ENCODE measurements at places on chromosomes 3 and 15.

- no peak for DNase-seq
Observed at GRCh38 chr3:181773921-181774320, 62.2 kb downstream of the SOX2 start.

DNA sequence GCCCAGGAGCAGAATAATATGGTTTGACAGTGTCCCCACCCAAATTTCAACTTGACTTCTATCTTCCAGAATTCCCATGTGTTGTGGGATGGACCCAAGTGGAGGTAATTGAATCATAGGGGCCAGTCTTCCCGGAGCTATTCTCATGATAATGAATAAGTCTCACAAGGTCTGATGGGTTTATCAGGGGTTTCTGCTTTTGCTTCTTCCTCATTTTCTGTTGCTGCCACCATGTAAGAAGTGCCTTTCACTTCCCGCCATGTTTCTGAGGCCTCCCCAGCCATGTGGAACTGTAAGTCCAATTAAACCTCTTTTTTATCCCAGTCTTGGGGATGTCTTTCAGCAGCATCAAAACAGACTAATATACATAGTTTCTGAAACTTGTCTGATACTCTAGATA lies 28.4 kb upstream of the ATP2C1 start:
- no peak for DNase-seq

GRCh38 chr15:81886080-81886479 lies 159.7 kb downstream of the MEX3B start:
- DNase-seq, result no peak

DNA sequence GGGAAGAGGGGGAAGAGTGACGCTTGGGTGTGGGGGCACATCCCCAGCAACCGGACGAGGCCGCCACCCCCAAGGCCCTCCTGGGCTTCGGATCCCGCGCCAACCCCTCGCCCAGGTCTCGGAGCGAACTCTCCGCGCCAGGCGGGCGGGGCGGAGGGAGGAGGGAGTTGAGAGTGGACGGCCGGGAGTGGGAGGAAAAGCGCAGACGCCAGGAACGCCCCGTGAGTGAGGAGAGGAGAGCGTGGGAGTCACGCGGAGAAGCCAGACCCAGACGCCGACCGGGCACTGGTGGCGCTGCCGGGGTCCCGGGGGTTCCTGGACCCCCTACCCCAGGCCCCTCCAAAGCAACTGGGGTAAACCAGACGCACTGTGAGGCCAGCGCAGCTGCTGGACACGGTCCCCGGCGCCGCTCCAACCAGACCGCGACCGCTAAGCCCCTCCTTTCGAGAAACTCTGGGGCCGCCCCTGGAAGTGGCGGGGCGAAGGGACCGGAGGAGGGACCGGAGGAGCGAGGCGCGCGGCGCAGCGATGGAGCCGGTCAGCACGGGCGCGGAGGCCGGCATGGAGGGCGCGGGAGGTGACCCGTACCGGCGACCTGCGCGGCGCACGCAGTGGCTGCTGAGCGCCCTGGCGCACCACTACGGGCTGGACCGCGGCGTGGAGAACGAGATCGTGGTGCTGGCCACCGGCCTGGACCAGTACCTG lies at the start of gene EFCC1:
Gene EFCC1, plus strand, starts transcription at position 204 of the 705 bp plus-strand sequence. Its CDS starts 325 bp downstream, at position 529.
- DNase-seq, result no peak

GRCh38 chr3:122942239-122942638 lies 85.3 kb downstream of the SEMA5B start:
- DNase-seq, result no peak

DNA sequence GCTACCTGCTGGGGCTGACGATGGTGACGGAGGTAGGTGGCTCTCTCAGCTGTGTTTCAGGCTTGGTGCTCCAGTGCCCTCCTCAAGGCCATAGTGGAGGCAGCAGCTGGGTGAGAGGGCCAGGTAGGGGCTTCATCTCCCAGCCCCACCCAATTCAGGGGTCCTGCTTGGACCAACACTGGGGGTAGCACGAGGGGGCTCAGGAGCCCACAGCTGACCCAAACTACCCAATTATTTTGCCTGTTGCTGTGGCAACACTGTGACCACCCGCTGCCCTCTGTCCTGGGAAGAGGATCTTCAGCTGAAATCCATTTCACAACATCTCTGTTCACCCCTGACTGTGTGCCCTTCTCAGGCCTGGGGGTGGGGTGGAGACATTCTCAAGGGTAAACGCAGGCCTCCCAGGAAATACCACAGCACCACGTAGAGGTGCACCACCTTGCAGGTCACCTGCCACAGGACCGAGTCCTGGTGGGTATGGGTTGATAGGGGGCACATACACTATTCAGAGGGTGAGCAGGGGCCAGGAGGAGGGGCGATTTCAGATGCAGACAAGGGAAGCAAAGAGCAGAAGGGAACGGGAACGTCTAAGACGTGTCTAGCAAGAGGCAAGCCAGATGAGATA lies 62.7 kb downstream of the GRIP2 start:
- DNase-seq, result no peak

GRCh38 chr3:38634111-38634510 lies 15.4 kb downstream of the SCN5A start:
- DNase-seq, result peak; percentile 70

DNA sequence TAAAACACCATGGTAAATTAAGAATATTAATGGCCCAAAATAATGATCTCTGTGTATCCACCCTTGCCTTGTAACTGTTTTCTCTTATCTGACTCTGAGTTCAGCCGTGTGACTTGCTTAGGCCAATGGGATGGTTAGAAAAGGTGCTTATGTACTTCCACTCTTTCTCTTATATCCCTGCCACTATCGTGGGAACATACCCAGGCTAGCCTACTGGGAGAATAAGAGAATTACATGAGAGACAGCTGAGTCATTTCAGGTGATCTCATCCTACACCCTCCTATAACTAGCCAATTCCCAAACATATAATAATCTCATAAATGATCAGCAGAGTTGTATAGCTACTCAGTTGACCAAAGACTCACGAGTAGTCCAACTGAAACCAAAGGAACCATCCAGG lies 98.3 kb upstream of the ABI3BP start:
- peak; percentile 16 for DNase-seq

DNA sequence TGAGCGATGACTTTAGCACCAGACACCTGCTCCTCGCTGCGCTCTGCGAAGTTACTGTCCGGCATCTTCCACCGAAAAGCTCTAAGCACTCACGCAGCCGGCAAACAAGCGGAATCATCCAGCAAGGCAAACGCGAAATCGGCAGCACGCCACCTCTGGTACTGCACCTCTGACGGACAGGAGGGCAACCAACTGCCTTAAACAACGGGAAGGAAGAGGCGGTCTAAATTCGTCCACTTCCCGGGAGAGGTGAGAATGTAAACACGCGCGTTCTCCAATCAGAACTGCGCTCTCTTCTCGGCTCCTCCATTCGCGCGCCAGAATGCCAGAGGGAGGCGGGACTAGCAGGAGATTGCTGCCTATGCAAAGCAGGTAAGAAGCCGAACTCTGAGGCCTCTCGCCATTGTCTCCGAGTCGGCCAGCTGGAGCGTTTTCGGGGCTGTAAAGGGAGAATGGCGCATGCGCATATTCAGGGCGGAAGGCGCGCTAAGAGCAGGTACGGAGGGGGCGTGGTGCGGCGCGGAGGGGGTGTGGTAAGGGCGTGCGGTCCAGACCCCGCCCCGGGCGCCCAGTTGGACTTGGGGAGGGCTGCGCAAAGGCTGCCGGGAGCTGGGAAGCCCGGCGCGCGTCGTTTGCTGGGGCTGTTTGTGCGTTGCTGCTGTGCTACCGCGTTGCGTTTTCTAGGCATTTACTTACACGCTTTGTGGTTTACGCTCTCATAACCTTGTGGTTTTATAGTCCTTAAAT lies at the start of the genes BTD and HACL1:
Gene BTD, plus strand, starts transcription at position 347 of the 747 bp plus-strand sequence. CDS start 33,695 bp downstream, outside the sequence.
Gene HACL1, minus strand, starts transcription at position 171 of the 747 bp plus-strand sequence. Its CDS starts 106 bp downstream, at position 65.
- peak; percentile 100 for DNase-seq

All from EH (cell line).